CD4-positive, alpha-beta memory T cell (primary cell): ENCODE measurements at places on chromosomes 6 and 20. TPM values are rescaled to one million over a fixed set of nuclear protein-coding genes. Genes with fewer than 3 reads are reported as not detected.

GRCh38 chr20:59146780-59147565, 16.6 kb upstream of the ZNF831 start:
- DNase-seq, result no peak

DNA sequence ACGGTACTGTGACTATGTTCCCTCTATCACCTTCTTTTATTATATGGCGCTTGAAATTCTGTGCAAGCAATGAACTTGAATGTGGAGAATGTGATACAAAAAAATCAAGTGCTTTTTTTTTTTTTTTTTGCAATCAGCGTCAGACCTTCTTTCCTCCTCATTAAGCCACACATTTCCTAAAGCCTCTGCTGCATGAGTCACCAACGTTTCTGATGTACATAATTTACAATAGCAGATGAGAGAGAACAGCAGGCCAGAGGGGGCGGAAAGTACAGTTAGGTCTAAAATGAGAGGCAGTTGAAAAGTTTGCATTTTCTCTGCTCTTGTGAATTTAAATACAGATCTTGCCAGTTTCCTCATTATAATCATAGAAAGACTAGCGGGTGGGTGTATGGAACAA, 114.6 kb upstream of the RIPOR2 start:
- peak; percentile 60 for DNase-seq

KHDRBS2 gene
- not detected for total RNA-seq

- DNase-seq, result no peak
Measured at GRCh38 chr20:19211661-19212468, 577 bp upstream of the SLC24A3 start.

RAE1 gene
- total RNA-seq, result 30.9 TPM

HLA-DQB1 gene
- total RNA-seq, result 6.3 TPM

DNA sequence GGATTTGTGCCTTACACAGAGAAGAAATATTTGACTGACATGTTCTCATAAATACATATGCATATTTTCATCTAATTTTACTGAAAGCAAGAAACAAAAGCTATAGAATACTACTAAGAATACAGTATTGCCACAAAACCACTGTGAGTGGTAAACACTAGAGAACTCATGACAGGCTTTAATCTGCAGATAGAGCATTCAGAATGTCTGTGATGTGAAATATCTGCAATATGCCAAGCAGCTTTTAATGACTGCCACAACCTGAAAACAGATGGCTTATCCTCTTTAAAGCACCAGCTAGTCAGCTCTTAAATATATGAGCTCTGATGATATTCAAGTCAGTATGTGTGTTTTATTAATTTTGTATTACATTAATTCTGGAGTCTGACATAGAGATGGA, 3.4 kb downstream of the NAPB start:
- DNase-seq, result no peak

DNA sequence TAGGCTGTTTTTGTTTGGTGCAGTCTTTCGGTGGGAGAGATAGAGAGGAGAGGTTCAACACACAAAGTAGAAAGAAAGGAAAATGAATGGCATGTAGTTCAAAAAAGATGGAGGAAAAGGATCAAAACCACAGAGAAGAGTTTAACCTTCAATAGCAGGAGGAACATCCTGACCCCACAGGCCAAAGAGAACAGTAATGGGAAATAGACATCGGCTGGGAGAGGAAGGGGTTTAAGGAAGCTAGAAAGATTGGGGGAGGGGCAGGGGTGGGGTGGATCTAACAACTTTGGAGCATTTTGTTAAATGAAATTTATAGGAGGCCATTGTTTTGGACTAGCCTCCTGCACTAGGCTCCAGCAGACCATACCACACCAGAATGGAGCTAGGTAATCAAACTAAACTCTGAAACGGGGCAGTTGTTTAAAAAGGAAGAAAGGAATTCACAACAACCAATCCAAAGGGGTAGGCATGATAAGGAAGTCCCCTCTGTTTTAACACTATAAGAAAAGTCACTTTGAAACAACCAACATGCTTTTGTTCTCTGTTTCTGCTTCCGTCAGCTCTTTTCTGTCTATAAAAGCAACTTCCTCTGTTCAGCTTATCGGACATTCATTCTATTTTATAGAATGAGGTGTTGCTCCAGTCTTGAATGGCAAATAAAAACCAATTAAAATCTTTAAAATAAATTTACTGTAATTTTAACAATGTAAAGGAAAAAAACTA, 82.6 kb downstream of the EPB41L2 start:
- DNase-seq, result no peak

DNA sequence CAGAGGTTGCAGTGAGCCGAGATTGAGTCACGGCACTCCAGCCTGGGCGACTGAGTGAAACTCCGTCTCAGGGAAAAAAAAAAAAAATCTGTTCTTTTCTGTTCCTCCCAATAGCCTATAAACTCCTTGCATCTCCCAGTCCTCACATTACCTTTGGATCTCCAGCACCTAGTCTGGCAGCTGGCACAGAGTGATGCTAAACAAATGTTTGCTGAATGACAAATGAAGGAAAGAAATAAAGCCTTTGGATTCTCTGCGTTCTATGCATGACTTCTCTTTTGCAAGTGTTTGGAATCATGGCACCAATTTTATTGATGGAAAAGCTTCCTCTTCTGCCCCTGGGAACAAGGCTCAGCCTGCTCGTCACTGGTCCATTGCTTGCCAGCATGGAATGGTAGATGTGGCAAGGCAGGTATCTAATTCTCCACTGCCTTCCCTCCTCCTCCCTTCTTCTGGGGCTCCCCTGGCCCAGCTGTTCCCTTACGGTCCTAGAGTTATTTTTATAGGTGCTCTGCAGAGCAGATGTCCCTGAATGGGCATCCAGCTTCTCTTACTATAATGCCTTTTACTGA, 53.6 kb upstream of the FYN start:
- DNase-seq, result no peak

DNA sequence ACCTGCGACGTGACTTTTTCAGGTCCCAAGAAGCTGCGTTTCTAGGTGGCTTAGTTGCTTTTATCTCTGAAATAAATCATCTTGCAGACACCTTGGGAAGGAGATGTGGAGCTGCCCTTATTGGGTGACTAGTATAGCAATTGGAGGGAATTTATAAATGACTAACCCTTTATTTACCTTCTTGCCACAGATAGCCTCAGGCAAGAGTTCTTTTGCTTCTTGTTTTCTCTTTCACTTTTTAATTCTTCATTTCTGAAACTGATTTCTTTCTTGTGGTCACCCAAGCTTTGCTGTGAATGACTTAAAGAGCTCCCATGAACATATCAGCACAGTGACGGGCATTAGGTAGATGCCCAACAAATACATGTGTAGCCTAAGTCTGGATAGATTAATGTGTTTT, 3.0 kb downstream of the ADGRF4 start:
- no peak for DNase-seq

GRCh38 chr6:28725890-28726348, 197.9 kb downstream of the TRIM27 start:
- DNase-seq, result no peak

DNA sequence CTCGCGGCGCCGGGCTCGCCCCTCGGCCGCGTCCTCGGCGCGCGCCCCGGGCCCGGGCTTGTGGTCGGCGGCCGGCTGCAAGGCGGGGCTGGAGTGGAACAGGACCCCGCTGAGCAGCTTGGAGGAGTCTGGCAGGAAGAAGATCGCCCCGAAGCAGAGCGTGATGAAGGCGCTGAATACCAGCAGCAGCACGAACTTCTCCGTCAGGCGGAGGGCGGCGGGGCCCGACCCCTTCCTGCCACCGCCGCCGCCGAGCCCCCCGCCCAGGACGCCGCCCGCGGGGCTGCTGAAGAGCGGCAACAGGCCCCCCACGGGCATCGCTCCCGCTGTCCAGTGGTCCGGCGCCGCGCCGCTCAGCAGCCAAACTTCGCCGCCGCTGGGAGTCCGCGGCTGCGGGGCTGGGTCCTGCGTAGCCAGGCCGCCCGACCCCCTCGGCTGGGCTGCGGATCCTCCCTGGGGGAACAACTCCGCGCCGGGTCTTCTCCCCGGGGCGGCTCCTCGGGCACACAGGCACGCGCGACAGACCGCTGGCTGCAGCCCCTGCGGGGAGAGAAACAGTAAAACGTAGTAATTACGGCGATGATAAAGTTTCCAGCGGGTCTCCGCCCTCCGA, 707 bp downstream of the MAN1A1 start:
- DNase-seq, result peak; percentile 43

- DNase-seq, result no peak
Measured at GRCh38 chr6:89640804-89641203, 2.3 kb upstream of the LYRM2 start.

DNA sequence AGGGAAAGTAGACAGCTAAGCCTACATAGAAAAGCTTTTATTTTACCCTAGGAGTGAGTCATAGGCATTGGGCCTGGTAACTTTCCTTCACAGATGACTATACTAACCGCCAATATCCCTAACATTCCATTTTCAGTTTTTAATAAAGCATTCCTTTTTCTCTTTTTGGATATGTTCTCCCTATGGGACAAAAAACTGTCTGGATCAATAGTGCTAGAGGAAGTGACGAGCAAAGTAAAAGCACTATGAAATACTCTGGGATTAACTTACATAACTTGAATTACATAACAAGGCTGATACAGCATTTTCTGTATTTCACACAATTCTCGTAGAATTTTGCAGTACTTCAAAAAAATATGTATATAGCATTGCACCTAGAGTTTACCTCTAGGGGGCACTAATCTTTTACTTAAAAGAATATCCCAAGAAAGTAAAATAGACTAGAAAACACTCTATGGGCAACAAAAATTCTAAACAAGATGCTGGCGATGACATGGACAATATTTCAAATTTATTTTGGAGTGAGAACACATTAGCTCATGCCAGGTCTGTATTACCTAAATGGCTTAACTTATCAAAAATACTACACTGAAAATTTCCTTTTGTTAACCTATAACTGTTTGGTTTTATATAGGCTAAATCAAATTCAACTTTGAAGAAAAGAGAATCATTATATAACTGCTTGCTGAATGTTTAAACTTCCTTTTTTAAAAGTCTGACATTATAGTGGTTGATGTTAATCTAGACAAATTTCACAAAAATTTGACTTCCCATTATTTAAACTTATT, 66.3 kb upstream of the DST start:
- DNase-seq, result no peak

GRCh38 chr20:62104791-62105345, 17.4 kb upstream of the LSM14B start:
- DNase-seq, result no peak

GRCh38 chr6:158763434-158764182, 55.6 kb downstream of the EZR start:
- DNase-seq, result no peak

GRCh38 chr20:10521068-10521831, 86.1 kb downstream of the SLX4IP start:
- no peak for DNase-seq

- DNase-seq, result no peak
Measured at GRCh38 chr6:40490508-40490907, 96.7 kb downstream of the LRFN2 start.

CLVS2 gene
- not detected for total RNA-seq

- DNase-seq, result no peak
Measured at GRCh38 chr6:41647061-41647511, 8.8 kb downstream of the MDFI start.

- DNase-seq, result no peak
Measured at GRCh38 chr6:8814440-8815000, 379.2 kb upstream of the SLC35B3 start.

GRCh38 chr6:84685983-84686584, 78.3 kb downstream of the TBX18 start:
- DNase-seq, result no peak

RFX6 gene
- total RNA-seq, result not detected

TFAP2A gene
- total RNA-seq, result not detected

DNA sequence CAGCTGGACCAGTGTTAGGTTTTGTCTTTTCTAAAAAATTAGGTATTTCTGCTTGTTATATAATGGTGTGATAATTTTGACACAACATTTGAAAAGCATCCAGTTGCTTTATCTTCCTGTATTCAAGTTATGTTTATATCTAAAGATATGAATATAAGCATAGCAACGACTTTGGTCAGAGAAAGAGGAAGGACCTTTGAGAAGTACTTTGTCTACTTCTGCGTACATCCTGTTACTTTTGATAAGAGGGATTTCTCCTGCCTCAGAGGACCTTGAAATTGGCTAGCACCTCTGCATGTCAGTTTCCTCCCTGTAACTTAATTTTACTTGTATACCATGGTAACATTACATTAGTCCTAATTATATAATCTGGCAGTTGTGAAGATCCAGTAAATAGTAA, 24.8 kb downstream of the PHF20 start:
- peak; percentile 48 for DNase-seq

DNA sequence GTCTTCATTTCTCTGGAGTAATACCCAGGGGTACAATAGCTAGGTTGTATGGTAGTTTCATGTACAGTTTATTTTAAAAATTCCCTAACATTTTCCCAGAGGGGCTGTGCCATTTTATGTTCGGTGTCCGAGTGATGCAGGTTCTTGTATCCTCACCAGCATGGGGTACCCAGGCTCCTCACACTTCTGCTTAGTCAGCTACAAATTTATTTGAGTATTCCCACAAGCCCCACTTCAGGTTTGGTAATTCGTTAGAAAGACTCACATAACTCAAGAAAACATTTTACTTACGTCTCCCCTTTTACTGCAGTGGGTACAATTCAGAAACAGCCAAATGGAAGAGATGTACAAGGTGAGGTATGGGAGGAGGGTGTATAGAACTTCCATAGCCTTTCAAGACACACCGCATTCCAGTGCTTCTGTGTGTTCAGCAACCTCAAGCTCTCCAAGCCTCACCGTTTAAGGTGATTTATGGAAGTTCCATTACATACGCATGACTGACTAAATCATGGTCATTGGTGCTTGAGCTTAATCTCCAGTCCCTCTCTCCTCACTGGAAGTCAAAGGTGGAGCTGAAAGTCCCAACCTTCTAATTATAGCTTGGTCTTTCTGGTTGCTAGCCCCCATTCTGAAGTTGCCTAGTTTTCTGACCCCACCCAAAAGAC, 18.1 kb downstream of the RIPK1 start:
- no peak for DNase-seq
